Stimulated activated naive B cell treated with anti-CD40 and anti-IgM and Interleukin-4, amounts not matched to agents 10 μg/mL and 1 μg/mL and 100 μg/mL, for 72 hours (primary cell): ENCODE measurements at places on chromosomes 3 and 15.

GRCh38 chr3:187150186-187150585, 10.9 kb upstream of the RPL39L start:
- DNase-seq = no peak

DNA sequence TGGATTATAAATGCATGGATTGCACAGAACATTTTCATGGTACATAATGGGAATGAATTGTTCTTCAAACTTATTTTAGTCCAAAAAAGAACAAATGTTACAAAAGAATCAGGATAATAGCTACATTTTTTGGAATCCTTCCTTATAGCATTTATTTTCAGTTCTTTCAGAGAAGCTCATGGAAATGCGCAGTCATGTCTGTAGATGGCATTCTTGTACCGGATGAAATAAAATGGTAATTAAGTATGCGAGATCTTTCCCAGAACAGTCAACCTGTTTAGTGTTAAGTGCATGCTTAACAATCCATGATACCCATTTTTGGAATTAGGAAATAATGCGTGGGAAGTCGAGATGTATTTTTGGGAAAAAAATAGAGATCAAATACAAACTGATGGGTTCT, 38.2 kb upstream of the GOLGA8B start:
- no peak for DNase-seq

DNA sequence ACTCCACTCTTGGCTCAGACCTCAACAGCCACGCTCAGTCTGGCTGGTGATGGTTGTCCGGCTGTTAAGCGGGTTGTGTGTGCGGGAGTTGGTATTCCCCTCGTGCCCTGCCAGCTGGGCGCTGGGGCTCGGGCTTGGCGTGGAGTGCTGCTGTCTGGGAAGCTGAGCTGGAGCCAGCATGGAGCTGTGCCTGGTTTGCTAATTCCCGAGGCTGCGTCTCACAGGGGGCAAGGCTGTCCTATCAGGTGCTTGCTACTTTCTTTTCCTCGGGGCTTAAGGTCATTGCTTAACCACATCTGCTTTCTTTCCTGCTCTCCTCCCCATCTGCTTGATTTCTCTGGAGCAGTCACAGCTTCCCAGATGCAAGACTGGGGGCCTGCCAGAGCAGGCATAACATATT, 29.9 kb downstream of the PDIA5 start:
- DNase-seq = no peak

DNA sequence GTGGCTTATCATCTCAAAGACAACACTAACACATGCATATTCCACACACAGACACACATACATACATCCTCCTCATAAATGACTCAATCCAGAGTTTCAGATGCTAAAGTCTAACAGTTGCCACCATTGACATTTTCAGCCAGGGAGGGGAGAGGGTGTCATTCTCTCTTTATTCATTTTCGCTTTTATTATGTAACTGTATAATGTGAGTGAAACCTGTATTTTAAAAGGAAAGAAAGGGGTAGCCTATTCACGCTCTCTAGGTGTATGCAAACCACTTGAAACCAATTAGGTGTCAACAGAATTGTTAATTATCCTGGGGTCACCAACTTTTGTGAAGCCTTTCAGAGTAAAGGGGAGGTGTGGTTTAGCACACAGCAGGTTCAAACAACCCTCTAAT, 1282.9 kb downstream of the ROBO2 start:
- DNase-seq = no peak
